ENCODE measurements at places on chromosomes 2 and 18.

DNA sequence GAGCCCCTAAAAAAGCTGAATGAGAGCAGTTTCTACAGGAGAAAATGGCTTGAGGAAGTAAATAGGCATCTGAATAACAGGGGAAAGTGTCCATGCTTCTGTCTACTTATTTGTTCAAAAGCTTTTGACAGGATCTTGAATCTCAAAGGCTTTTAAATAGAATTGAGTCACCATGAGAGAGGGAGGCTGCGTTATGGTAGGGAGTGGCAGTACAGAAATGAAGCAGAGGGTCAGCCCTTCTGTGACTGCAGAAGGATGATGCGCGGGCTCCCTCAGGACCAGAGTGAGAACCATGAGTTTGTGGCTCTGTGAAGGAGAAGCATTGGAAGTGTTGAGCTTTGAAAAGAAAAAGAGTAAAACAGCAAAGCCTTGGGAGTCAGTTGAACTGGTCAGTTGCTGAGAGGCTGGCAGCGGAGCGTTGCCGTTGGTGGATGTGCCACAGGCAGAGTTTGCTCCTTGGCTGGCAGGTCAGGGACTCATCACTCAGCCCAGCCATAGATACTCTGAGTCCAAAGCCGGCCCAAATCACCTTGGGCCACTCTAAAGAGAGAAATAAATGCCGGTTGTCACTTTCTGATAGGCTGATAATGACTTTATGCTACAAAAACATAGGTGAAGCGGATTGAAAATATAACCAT, 17.4 kb downstream of the COPS7B start:
- no peak for DNase-seq

DNA sequence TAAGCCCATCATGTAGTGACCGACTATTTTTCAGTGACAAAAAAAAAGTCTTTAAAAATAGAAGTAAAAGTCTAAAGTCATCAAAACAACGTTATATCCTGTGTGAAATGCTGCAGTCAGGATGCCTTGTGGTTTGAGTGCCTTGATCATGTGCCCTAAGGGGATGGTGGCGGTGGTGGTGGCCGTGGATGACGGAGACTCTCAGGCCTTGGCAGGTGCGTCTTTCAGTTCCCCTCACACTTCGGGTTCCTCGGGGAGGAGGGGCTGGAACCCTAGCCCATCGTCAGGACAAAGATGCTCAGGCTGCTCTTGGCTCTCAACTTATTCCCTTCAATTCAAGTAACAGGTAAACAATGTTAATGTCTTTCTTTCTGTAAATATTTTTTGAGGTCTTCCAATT, at the start of gene CD28:
Gene CD28, plus strand, starts transcription at position 237 of the 400 bp plus-strand sequence. Its CDS starts 58 bp downstream, at position 295.
- DNase-seq = peak; percentile 67

DNA sequence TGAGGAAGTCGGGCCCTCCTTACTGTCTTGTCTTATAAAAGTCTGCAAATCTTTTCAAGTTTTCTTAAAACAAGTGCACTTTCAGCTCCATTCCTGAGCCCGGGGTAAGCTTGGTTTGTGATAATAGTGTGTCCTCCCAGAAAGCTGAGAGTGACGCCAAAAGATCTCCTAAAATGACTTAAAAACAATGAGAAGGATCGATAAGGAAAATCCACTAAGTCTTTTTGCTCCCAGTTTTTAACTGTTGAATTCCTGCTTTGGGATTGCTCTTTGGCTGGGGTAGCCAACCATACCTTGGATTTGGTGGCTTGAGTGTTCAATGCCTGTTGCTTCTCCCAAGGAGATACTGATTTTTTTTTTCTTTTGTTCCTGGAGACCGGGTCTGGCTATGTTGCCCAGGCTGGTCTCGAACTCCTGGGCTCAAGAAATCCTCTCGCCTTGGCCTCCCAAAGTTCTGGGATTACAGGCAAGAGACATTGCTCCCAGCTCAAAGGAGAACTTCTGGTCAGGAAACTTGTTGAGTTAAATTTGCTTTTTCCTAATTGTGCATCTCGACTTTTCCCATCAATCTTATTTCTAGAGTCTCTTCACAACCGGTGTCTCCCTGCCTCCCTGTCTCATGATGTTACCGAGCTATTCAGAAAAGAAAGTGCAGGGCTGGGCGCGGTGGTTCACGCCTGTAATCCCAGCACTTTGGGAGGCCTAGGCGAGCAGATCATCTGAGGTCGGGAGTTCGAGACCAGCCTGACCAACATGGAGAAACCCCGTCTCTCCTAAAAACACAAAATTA, 3.0 kb downstream of the TGIF1 start:
- no peak for DNase-seq

DNA sequence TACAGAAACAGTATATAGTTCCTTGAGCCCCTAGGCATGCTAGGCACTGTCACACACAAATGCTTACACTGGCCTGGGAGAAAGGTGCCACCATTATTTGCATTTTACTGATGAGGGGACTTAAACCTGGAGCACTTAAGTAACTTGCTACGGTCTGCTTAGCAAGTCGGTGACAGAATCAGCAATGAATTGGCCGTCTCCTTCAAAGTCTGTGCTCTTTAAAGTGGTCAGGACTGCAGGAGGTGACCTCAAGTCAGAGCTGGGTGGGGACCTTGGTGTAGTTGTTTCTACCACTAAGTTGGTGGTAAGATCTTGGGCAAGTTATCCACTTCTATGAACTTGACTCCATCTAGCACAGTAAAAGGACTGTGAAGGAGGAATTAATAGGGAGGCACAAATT, 34.8 kb downstream of the PTPRM start:
- DNase-seq = no peak

- DNase-seq = no peak
These were observed 1.7 kb downstream of the SH3YL1 start for GRCh38 chr2:262117-262516.

DNA sequence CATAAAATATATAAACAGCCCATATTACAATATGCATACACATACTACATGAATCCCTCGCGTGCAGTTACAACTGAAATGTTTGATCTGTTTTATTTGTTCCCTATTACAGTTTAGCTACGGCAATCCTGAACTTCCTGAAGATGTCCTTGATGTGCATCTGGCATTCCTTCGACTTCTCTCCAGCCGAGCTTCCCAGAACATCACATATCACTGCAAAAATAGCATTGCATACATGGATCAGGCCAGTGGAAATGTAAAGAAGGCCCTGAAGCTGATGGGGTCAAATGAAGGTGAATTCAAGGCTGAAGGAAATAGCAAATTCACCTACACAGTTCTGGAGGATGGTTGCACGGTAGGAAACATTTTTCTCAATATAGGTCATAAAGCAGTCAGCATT, 36.4 kb downstream of the COL3A1 start:
- DNase-seq = no peak

DNA sequence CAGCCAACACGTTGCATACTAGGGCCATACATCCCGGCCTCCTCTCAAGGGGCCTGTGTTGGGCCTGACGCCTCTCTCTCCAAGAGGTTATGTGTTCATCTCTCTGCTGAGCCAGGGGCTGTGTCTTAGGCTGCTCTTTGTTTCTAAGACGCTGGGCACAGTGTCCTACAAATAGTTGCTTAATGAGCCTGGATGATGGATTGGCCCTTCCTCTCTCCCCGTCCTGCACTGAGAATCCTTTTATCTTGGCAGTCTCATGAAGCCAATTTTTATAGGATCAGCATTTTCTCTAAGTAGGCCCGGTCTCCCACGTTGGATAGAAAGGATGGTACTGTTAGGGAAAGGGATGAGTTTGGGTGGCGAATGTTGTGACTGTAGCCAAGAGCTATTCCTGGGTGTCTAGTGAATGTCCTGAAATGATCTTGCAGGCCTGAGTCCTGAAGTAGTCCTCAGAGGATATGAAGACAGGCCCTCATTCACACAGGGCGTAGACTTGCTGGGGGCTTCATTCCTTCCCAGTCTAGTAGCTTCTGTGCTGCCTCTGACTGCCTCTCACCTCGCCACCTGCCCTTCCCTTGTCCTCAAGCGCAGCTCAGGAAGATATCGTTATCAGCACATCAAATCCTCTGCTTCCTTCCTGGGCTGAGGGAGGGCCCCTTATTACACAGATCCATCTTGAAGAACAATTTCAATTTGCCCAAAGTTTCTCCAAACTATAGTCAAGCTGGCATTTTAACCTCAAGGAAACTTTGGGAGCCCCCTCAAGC, 8.8 kb downstream of the LBH start:
- DNase-seq = no peak

- DNase-seq = no peak
These were observed 13.1 kb downstream of the ELP2 start for GRCh38 chr18:36142751-36143150.

Data from stimulated activated CD4-positive, alpha-beta T cell treated with anti-CD3 and anti-CD28 coated beads, Interleukin-1b, Interleukin-23, amount 100 ng/mL, for 1 hour (primary cell).